Thyroid gland (tissue), 4 donors: ENCODE measurements at places on chromosomes 12 and 14.

DNA sequence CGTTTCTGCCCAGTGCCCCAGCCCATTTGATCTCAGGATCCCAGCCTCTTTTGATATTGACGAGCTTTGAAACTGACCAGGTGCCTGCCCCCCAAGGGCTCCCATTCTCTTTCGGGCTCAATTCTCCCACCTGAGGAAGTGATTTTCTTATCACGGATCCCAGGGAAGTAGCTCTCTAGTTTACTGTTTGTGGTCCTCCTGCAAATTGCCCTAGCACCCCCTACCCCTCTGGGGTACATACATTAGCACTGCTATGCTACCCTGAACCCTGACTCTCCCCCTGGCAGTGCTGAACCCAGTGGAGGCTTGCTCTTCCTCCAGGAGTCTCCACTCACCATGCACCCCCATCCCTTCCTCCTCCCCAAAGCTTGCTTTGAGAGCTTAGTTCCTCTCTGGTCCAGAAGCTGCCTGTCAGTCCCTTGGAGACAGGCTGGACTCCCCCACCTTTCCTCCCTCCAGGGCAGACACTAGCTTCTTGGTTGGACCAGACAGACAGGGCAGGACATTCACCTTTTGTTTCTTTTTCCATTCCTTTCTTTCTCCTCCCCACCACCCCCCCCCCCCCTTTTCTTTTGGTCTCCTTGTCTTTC, 4.4 kb upstream of the TBX3 start:
- peak; percentile 55 for DNase-seq

DNA sequence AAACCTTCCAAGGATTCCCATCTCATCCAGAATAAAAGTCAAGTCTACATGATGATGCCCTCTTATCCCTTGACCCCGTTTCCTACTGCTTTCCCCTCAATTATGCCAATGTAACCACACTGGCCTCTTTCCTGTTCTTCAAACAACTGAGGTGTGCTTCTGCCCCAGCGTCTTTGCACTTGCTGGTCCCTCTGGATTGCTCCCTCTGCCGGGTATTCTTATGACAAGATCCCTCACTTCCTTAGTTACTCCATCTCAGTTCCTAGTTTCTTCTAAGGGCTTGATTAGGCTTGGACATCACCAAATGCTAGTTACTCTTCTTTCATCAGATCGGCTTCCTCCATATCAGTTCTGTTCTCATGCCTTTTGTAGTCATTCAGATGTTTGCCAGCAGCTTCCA, 32.7 kb upstream of the PELI2 start:
- no peak for DNase-seq

GRCh38 chr12:113844495-113845210, 121.5 kb downstream of the RBM19 start:
- DNase-seq: no peak

- no peak for DNase-seq
Measured at GRCh38 chr12:89216211-89216952, 135.9 kb downstream of the DUSP6 start.

DNA sequence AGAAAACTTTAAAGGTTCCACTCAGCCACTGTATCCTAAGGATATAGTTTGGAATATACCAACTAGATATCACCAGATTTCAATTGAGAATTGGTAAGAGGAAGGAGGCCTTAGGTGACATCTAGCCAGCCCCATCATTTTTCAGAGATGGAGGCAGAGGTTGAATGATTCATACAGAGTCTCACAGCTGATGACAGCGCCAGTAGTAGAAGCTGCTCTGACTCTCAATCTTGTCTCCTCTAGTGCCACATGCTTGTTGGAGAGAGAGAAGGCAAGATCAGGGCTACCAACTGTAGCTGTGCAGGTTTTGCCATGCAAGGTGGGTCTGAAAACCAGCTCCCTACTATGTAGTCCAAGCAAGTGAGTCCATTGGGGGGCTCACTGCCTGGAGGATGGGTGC, 6.1 kb downstream of the FRMD6 start:
- no peak for DNase-seq

GRCh38 chr14:94628578-94628977, 16.4 kb downstream of the SERPINA3 start:
- DNase-seq: no peak

- DNase-seq: peak; percentile 18
Measured at GRCh38 chr12:121576851-121577391, 3.9 kb downstream of the KDM2B start.

- DNase-seq: no peak
Measured at GRCh38 chr12:57460468-57460784, 841 bp downstream of the GLI1 start.

- no peak for DNase-seq
Measured at GRCh38 chr14:92677955-92678354, 70.5 kb downstream of the LGMN start.

GRCh38 chr14:68292441-68293215, 473.0 kb downstream of the RAD51B start:
- peak; percentile 56 for DNase-seq

DNA sequence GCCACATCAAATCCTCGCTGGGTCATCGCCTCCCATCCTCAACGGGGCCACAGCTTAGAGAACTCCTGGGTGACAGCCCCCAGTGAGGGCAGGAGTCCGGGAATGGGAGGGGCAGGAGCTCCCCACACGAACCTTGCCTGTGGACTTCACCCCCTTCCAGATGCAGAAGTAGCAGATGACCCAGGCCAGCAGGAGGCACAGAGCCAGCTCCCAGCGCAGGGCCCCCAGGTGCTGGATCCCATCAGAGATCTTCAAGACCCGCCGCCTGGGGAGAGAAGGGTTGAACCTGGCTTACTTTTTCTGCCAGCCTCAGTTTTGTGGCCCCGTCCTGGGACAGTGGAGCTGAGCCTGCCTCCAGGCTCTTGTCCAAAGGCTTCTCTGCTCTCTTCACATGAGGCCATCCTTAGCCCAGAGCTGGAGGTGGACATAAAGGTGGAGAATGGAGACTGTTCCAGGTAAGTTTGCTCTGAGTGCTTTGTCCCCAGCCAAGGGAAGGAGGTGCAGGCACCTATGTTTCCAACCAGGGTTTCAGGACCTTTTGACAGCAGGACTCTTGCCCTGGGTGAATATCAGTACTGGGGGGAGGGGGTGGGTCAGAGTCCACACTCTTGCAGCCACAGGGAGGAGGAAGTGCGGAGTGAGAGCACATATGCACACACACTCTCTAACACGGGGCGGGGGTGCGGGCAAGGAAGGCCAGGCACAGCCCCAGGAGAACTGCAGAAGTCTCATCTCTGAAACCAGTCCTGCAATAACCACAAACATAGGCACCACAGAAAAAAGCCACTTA, 23.3 kb upstream of the SLC6A12 start:
- no peak for DNase-seq

GRCh38 chr12:59314209-59314608, 281.6 kb upstream of the SLC16A7 start:
- no peak for DNase-seq
